ENCODE measurements at places on chromosomes 11 and 22. TPM values are rescaled to one million over a fixed set of nuclear protein-coding genes. Genes with fewer than 3 reads are reported as not detected.

The VSTM5 gene
- polyA plus RNA-seq: 0.21 TPM

The SHISA8 gene
- not detected for polyA plus RNA-seq

The IGSF22 gene
- 3.2 TPM for polyA plus RNA-seq

The KRTAP5-2 gene
- polyA plus RNA-seq: 0.23 TPM

The C22orf31 gene
- polyA plus RNA-seq: 2.1 TPM

The KCNK4 gene
- polyA plus RNA-seq: not detected

The MPPED2 gene
- 8.1 TPM for polyA plus RNA-seq

The OR52I2 gene
- polyA plus RNA-seq: not detected

The PRG3 gene
- 0.82 TPM for polyA plus RNA-seq

The SMDT1 gene
- polyA plus RNA-seq: 144 TPM

The AGBL2 gene
- 0.88 TPM for polyA plus RNA-seq

The RAG2 gene
- 0.59 TPM for polyA plus RNA-seq

The MN1 gene
- polyA plus RNA-seq: 18.2 TPM

The DESI1 gene
- 20.2 TPM for polyA plus RNA-seq

The ZNF280A gene
- polyA plus RNA-seq: not detected

The GALNT18 gene
- 10.0 TPM for polyA plus RNA-seq

The CNGA4 gene
- 0.36 TPM for polyA plus RNA-seq

The RASSF10 gene
- 0.37 TPM for polyA plus RNA-seq

The BARX2 gene
- 1.4 TPM for polyA plus RNA-seq

The SUSD2 gene
- 0.52 TPM for polyA plus RNA-seq

The GNAZ gene
- polyA plus RNA-seq: 3.2 TPM

The HPX gene
- polyA plus RNA-seq: 4.2 TPM

The YWHAH gene
- 125 TPM for polyA plus RNA-seq

The CRYAB gene
- polyA plus RNA-seq: 748 TPM

The FGF3 gene
- not detected for polyA plus RNA-seq

The GAL gene
- polyA plus RNA-seq: 0.31 TPM

The MOV10L1 gene
- 0.50 TPM for polyA plus RNA-seq

The PATE4 gene
- not detected for polyA plus RNA-seq

The DTX4 gene
- polyA plus RNA-seq: 17.8 TPM

The MRGPRX4 gene
- not detected for polyA plus RNA-seq

The HTR3B gene
- polyA plus RNA-seq: 0.13 TPM

The DLG2 gene
- polyA plus RNA-seq: 12.8 TPM

The CD6 gene
- polyA plus RNA-seq: 0.86 TPM

The WBP2NL gene
- 1.8 TPM for polyA plus RNA-seq

The IMMP1L gene
- 27.6 TPM for polyA plus RNA-seq

The CHST1 gene
- polyA plus RNA-seq: 12.0 TPM

The SF3A1 gene
- 97.7 TPM for polyA plus RNA-seq

The GSTT2 gene
- 0.82 TPM for polyA plus RNA-seq

The TP53AIP1 gene
- polyA plus RNA-seq: 2.4 TPM

The SESN3 gene
- 132 TPM for polyA plus RNA-seq

The ARAP1 gene
- 50.0 TPM for polyA plus RNA-seq

The HSPB2 gene
- polyA plus RNA-seq: 8.3 TPM

Data from muscle of arm (tissue), 14 donors.